GM06990 (cell line): ENCODE measurements at places on chromosomes 5 and 9.

DNA sequence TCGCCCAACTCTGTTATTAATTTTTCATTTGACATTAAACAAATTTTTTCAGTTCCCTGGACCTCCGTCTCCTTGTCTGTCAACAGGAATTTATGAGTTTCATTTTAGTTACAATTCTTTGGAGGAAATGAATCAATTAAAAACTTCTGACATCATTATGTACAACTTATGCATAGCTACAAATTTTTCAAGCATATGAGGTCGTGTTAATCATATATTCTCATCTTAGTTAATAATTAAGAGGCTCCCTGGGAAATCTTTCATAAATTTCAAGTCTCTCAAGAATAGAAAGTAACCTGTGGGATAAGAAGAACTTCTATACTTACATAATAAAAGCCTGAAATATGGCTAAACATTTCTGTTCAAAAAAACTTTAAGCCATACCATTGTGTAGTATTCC, 3.4 kb downstream of the UGT3A1 start:
- no peak for DNase-seq

DNA sequence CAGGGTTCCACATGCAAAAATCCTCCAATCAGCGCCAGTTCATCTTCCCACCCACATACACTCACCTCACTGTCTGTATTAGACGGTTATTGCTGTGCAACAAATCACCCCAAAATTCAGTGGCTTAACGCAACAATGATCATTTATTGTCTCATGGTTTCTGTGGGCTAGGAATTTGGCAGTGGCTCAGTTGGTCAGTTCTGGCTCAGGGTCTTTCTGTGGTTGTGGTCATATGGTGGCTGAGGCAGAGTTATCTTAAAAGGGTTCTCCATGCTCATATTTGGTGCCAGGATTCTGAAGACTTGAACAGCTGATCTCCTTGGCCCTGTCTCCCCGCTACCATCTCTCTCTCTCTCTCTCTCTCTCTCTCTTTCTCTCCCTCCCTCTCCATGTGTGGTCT, 12.9 kb downstream of the ZNF618 start:
- DNase-seq = no peak

- no peak for DNase-seq
These were observed 45.9 kb downstream of the ADRA1B start for GRCh38 chr5:159962214-159962613.

GRCh38 chr5:158320178-158320674, 461.3 kb upstream of the CLINT1 start:
- DNase-seq = no peak

- DNase-seq = no peak
These were observed 46.3 kb upstream of the BOD1 start for GRCh38 chr5:173662581-173663351.

DNA sequence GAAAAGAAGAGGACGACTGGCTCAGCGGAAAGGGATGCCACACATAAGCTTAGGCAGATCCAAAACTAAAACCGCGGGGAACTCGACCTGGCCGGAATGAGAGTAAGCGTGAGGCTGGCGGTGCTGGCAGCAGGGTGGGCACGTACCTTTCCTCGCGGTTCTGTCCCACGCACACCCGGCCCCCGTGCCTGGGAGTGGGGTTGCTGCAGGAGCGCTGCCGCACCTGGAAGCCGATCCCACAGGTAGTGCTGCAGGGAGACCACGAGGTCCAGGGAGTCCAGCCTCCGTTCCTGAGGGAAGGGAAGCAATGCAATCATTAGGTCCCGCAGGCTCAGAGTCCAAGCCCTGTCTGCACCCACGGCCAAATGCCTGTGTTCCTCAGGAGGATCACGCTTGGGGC, 427.0 kb downstream of the SEMA5A start:
- no peak for DNase-seq

DNA sequence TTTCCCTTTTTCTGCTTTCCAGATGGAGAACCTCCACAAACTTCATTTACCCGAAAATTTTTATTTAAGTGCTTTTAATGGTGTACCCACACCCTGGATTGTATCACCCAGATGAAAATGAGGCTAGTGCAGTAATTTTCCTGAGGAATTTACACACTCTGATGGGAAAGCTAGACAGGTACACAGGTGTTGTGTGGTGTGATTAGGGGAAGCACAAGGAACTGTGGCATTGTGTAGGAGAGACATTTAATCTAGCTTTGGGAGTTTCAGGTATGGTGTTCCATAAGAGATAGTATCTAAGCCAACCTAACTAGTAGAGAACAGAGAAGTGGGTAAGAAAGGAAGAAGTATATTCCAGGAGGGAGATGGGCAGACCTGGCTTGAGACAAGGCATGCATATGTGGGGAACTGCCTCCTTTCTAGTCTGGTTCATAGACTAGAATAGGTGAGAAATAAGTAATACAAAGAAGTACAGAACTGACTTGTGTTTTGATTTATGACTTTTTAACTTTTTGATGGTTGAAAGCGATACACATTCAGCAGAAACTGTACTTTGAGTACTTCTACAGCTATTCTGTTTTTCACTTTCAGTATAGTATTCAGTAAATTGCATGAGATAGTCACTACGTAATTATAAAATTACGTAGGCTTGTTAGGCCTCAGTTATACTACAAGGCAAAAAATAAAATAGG, 22.9 kb upstream of the ROPN1L start:
- no peak for DNase-seq

- DNase-seq = no peak
These were observed 64.2 kb upstream of the CDKN2B start for GRCh38 chr9:22073349-22073748.

DNA sequence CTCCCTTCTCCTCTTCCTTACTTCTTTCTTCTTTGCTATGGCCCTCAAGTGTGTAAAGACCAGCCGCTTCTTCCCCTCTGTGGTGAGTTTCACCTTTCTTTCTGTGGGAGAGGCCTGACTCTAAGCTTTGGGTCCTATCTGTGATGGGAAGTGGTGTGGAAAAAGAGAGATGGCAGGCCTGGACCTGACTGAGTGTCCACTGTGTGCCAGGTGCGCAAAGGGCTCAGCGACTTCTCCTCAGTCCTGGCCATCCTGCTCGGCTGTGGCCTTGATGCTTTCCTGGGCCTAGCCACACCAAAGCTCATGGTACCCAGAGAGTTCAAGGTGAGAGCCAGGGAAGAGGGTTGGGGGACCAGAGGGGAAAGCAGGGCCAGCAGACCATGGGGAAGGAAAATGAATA, 5.9 kb downstream of the SLC4A9 start:
- DNase-seq = no peak

DNA sequence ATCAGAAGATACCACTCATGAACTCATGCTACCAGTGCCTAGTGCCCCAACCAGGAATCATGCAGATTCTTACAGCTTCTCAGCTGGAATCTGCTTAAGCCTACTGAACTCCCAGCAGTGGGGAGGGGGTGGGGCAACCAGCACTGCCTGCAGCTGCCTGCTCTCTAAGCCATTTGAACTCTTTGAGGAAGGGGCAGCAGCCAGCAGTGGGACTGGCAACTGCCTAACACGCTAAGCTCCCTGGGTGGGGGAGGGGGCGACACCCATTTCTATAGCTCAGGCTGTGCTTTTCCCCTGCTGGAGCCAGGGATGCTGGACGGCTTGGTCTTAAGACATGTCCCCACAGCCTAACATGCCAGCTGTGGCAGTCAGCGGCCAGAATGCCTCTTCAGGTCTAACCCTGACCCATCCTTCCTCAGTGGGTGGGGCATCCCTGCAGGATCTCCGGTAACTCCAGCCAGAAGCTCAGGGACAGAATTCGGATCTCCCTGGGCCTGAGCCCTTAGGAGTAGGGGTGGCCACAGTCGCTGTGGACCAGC, 889.7 kb downstream of the CDH9 start:
- no peak for DNase-seq

DNA sequence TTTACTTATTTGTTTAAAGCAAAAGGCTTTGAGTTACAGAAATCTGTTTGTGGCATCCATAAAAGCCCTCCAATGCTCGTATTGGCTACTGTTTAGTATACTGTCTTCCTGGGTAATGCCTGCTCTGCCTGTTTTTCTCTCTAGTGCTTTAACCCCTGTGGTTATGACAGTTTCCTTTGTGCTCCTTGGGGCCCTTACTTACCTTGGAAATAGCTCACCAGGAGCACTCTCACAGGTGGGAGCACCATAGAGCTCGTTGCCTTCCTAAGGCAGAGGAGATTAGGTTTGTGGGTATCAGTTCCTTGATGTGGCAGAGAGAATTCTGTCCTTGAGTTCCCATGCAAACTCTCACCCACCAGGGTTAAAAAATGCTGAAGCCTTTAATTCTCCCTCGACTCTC, 242.8 kb downstream of the CDH18 start:
- no peak for DNase-seq

GRCh38 chr9:121200356-121200755, 1.3 kb downstream of the RAB14 start:
- no peak for DNase-seq

DNA sequence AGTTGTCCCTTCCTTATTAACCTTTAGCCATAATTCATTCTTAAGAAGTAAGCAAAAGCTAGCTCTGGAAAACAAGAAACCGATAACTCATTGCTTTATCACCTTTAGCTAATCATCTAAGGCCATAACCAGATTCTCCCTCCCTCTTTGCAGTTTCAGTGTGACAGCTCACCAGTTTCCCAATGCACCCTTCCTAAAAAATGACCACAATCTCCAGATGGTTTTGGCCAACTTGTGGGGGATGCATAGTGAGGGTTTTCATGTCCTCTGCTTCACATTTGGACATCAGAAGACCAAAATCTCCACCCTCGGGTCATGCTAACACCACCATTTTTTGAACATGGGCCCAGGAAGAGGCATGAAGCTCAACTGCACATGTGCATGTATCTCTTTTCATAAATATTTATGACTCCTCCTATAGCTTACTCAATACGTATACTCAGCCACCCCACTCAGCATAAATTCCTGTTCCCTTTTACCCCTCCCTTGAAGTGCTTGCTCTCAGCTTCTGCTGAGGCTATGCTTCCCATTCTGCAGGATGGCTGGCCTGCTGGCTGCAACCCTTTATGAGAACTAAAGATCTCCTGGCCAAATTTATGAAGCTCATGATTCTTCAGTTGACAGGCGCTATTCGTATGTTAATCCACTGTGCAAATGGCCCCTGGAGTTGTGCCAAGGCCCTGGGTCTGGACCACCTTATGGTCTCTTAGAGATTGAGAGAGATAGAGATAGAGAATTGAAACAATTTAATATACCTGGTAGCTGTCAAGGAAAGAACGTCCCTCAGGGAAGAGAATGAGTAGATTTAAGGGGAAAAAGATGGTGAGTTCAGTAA, 14.8 kb downstream of the PPP3R2 start:
- no peak for DNase-seq

GRCh38 chr9:91075279-91075678, 273.7 kb downstream of the SYK start:
- DNase-seq = no peak

- no peak for DNase-seq
These were observed 331.5 kb upstream of the GRIN3A start for GRCh38 chr9:102069969-102070368.

DNA sequence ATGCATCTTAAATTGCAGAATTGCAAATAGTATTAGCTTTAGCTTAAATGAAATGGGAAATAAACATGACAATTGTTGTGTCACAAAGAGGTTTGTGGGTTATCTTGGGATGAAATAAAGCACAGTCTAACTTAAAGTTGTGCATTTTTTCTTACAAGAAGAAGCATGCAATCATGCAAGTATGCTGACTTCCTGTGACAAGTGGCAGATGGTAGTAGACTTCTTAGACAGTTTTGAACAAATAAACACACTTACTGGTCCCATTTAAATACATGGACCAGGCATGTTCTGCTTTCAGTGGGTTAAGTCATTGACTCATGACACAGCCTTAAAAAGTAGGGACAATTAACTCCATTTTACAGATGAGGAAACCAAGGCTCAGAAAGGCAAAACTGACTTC, 15.9 kb upstream of the C5orf63 start:
- no peak for DNase-seq

DNA sequence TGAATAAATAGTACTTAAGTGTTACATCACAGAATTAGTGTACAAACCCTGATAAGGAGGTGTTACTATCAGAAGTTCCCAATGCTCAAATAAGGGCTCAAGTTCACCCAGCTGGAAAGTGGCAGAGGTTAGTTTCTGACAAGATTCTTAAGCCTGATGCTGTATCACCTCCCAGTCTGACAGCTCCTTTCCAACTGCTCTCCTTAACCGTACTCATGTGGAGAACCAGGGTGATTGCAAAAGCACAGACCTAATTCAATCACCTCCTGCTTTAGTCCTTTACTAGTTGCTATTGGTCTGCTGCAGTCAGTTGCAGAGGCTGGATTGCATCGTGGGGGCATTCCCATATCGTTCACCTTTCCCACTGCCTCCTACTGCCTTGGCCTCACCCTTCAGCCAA, 100.4 kb upstream of the ZNF618 start:
- DNase-seq = no peak

DNA sequence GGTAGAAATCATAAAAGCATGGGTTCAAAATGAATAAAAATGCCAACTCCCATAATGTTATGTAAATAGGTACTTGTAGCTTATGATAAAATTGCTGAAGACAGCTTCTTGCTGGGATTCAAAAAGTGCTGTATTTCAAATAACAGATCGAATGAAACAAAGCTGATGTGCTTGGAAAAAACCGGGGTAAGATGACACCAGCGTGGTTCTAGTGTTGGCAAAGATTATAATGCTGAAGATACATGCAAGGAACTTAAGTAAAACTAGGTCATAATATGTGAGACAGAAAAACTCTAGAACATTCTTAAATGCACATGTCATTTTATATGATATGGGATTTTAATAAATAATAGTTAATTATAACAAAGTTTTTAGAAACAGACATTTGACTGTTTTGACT, 44.4 kb upstream of the APC start:
- no peak for DNase-seq

DNA sequence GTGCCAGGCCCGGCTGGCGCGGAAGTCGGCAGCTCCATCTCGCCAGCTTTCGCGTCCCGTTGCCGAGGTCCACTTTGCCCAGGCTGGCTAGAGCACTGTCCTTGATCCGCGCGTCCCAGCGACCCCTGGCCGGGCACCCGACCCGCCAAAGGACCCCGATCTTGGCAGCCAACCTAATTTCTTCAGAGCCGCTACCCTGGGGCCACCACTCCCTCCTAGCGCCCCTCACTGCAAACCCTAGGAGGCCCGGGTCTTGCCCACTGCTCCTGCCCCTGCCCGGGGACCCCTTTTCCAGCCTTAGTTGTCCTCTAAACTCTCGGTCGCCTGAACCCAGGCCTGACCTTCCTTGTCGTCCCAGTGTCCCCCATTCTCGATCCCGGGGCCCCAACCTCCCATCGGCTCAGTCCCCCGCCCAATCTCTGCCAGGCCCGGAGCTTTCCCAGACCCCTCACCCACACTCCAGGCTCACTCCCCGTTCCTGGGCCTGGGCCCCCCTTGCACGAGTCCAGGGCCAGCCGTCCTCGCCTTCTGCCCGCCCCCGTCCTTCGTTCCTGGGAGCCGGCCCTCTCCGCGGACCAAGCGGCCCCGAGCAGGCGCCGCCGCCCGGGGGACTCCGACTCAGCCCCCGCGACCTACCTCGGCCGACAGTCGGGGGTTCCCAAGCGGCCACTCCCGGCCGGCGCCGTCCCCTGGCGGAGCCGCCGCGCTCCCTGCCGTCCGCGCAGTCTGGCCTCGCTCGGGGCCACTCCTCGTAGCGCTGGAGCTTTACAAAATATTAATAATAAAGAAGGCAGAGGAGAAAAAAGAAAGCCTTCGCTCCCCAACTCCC, 701 bp upstream of the LMX1B start:
- no peak for DNase-seq

- DNase-seq = no peak
These were observed 130.0 kb downstream of the MPDZ start for GRCh38 chr9:13149454-13149853.
